Keratinocyte (primary cell): ENCODE measurements at places on chromosomes 1 and 21.

GRCh38 chr1:153587314-153587713 lies 21.7 kb upstream of the S100A2 start:
- no peak for DNase-seq

GRCh38 chr1:109034382-109034781 lies 7.5 kb downstream of the WDR47 start:
- no peak for DNase-seq

DNA sequence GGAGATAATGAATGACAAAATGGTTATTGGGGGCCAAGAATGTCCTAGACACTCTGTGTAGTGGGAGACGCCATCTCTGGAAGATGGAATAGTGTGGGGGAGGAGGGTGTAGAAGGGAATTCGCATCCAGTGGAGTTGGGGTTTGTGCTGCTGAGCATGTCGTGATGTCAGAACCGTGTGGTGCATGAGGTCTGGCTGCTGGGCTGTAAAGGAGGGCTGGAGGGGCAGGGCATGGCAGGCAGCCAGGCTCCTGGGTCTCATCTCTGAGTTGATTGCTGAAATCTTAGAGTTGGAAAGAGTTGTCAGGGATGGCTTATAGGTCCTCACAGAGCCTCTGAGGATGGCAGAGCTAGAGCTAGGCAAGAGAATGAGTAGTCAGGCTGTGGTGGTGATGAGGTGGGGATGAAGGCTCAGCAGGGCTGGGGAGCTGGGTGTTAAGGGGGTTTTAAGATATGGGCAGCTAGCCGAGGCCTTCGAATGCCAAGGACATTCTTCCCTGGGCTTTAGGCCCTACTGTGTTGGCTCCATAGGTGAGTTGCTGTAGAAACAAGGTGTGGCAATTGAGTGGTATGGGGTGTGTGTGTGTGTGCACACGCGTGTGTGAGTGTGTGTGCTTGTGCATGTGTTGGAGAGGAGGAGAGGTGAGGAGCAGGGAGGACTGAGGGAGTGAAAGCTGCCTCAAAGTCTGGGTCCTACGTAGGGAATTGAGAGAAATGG lies 1.9 kb downstream of the PPFIA4 start:
- no peak for DNase-seq

- DNase-seq = no peak
These were observed 10.6 kb downstream of the USP25 start for GRCh38 chr21:15740383-15740782.

DNA sequence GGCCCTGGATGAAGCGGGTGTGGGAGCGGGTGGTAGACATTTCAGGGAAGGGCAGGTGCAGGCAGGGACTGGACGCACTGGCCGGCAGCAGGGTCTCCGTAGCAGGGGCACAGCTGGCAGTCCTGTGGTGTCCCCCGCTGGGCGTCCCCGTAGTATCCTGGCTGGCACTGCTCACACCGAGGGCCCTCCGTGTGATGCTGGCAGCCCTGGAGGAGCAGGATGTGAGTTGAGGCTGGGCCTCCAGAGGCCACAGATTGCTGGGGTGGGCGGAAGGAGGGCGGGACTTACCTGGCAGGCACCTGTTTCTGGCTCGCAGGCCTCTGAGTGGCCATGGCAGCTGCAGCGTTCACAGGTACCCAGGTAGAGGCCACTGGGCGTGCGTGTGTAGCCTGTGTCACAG lies 62.3 kb downstream of the LDLRAD2 start:
- no peak for DNase-seq

GRCh38 chr21:46211786-46212720 lies 16.5 kb downstream of the LSS start:
- DNase-seq = no peak

- no peak for DNase-seq
These were observed 59.3 kb upstream of the ID3 start for GRCh38 chr1:23618586-23619083.

GRCh38 chr1:40662864-40663263 lies 2.6 kb downstream of the RIMS3 start:
- no peak for DNase-seq

DNA sequence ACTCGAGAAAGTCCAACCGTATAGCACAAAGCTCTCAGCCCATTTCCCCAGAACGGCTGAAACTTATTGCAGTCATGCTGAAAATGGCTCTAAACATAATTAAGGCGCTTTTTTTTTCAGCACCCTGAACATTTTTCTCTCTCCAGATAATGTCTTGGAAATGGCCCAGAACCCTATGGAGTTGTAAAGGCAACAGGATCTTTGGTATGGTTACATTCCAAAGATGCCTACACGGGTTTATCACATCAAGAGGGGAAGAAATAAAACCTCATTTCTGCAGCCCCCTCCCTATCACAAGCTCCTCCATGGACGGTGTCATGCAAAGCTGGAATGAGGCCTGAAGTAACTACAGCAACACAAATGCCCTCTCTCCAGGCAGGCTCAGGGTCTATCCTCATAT lies 126.4 kb upstream of the GALNT2 start:
- no peak for DNase-seq

- no peak for DNase-seq
These were observed 31.6 kb downstream of the IGSF5 start for GRCh38 chr21:39776589-39776988.

- DNase-seq = no peak
These were observed 390.3 kb upstream of the NFIA start for GRCh38 chr1:60692031-60692430.

GRCh38 chr1:200869376-200869752 lies 3.4 kb upstream of the GPR25 start:
- DNase-seq = no peak

- DNase-seq = no peak
These were observed 127.3 kb upstream of the ADGRL4 start for GRCh38 chr1:79133774-79134364.

DNA sequence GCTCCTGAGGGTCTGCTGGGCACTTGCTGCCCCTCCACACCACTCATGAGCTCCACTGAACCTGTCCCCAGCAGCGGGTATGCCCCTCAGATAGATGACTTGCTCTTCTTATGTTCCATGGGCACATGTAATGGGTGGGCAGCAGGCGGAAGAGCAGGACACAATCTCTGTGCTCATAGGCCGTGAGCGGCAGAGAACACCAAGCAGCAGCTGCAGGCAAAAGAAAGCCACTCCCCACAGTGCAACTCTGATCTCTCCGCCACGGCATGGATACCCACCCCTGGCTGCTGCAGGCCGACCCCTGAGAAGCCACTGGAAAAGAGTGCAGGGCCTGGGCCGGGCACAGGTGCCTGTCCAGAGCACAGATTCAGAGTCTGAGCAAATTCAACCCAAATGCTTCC lies 135.2 kb upstream of the RUNX3 start:
- no peak for DNase-seq

DNA sequence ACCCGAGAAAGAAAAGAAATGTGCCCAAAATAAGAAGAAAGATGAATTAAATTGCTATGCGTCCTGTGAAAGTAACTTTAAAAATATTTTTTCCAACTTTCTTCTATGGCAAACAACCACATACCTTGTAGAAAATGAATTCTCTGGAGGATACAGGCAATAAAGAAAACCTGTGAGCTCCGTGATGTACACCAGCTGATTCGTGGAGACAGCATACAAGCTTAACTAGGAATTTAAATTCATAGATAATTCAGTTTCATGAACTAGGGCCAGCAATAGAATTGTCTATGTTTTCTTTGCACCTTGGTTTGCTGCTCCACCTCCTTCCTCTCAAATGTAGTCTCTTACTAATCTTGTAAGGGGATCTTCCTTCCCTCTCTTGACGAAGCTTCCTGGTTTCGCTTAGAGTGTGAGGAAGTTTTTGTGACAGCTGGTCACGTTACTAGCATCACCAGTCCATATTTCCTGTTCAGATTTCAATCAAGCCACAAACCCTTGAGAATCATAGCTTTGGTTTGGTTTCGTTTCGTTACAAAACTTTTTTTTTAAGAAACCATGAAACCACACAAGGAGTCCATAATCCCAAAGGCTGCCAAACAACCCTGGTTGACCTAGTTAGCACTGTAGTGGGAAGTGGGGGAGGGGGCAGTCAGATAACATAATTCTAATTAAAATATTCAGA lies 35.8 kb downstream of the GREM2 start:
- no peak for DNase-seq

GRCh38 chr21:37855647-37856625 lies 60.3 kb downstream of the KCNJ6 start:
- no peak for DNase-seq

GRCh38 chr1:197510691-197511378 lies 242.8 kb downstream of the CRB1 start:
- DNase-seq = no peak

- no peak for DNase-seq
These were observed 15.2 kb downstream of the TFAP2E start for GRCh38 chr1:35588197-35588910.

DNA sequence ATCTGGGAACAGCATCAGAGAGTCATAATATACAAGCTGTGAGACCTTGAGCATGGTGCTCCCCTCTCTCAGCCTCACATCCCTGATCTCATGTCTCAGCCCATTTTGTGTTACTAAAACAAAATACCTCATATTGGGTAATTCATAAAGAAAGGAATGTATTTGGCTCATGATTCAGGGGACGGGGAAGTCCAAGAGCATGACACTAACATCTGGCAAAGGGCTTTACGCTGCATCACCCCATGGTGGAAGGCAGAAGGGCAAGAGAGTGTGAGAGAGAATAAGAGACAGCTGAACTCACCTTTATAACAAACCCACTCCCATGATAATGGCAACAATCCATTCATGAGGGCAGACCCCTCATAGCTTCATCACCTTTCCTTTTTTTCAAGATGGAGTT lies 36.5 kb downstream of the RNASEL start:
- DNase-seq = no peak
